Left ventricle myocardium superior (tissue), 1 donor: ENCODE measurements at places on chromosomes 3 and 15. TPM values are rescaled to one million over a fixed set of nuclear protein-coding genes. Genes with fewer than 3 reads are reported as not detected.

- DNase-seq = no peak
Observed at GRCh38 chr3:56055546-56055945, 412.7 kb downstream of the ERC2 start.

GRCh38 chr3:196336319-196337145, 1.7 kb downstream of the TM4SF19 start:
- DNase-seq = no peak

DNA sequence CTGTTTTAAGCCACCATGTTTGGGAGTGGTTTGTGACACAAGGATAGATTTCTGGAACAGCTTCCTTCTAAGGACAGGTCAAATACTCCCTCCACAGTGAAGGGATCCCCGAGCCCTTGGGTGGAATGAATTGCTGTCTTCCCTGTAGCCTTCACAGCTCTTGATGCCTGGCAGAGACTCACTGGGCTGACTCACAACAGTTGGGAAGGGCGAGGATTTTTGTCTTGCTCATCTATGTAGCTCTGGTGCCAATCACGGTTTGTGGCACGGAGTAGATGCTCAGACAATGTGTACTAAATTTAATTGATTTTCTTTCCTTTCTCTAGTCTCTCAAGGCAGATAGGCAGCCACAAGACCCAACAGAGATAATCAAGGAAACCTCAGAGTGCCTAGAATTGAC, 27.0 kb downstream of the CRYGS start:
- no peak for DNase-seq

- no peak for DNase-seq
Observed at GRCh38 chr3:172561897-172562640, 38.8 kb upstream of the TNFSF10 start.

GRCh38 chr3:24495326-24495994, 810 bp upstream of the THRB start:
- peak; percentile 70 for DNase-seq

GRCh38 chr3:194281306-194281705, 69.8 kb downstream of the CPN2 start:
- DNase-seq = no peak

GRCh38 chr3:194287374-194287773, 63.8 kb downstream of the CPN2 start:
- no peak for DNase-seq

RYR3 gene
- total RNA-seq = 0.02 TPM

SLC51B gene
- total RNA-seq = not detected
